Activated T-helper 1 cell treated with Interleukin-2 at 50 U/mL for 16 hours (primary cell): ENCODE measurements at places on chromosomes 16 and 17.

DNA sequence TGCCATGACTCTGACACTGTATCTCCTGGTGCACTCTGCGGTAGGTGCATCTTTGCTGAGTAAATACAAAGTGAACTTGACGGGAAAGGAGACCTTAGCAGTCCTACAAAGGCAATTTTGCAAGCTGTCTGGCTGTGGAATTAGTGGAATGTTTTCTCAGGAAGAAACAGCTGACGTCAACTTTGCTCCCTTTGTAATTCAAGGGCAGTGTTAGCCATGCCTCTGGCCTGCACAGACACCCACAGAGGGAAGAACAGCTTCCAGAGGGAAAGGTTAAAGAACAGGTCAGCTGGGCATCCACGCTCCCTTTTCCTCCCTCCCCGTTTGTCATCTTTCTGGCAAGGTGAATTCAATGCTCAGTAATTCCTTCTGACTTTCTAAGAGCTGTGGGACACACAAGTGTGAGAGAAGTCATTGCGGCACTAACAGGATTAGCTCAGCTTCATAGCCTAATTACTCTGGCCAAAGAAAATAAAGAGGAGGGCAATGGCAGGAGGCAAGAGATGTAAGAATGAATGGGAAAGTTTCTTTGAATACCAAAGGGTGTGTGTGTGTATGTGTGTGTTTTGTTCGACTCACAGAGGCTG is 476.9 kb upstream of the GOT2 start:
- DNase-seq, result no peak

DNA sequence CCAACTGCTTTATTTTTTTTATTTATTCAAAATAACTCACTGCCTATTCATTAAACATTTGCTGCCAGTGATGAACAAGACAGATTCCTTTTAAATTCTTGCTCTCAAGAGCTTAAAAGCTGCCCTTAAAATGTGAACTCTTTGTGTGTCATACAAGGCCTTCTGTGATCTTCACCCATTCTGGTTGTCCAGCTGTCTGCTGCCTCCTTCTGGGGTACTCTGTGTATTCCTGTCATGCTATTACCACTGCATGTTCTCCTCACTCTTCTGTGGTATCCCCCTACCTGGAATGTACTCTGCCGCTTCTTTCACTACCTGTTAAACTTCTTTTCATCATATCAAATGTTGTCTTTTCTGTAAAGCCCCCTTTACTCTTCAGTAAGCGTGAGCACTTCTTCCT is 165.8 kb downstream of the CHD9 start:
- no peak for DNase-seq

DNA sequence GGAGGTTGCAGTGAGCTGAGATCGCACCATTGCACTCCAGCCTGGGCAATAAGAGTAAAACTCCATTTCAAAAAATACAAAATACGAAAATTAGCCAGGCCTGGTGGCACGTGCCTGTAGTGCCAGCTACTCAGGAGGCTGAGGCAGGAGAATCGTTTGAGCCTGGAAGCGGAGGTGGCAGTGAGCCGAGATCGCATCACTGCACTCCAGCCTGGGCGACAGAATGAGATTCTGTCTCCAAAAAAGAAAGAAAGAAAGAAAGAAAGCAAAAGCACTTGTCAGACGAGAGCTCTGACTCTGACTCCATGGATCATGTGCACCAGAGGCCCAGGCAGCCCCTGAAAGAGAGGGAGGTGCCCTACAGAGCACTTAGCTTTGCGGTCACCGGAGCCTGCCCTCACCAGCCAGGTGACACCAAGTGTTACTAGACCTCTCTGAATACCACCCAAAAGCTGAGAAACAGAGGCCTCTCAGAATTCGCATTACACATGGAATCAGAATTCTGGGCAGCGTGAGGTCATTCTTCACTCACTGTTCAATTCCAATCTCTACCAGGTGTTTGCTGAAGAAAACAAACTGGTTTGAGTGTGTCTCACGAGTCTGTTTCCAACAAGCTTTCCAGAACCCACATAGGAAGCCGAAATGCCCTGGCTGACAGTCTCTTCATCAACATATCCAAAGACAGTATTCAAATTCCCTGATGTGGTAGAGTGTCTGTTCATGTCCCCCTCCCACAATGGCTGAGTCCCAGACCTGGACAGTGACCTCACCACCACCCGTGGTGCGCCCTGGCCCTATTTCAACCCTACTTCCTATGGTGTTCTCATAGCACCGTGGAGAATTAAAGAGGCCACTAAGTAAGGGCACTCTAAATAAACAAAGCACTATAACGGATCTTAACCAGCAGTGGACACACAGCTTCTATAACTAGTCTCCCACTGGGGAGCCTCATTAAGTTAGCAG is 1.5 kb downstream of the FLCN start:
- no peak for DNase-seq

DNA sequence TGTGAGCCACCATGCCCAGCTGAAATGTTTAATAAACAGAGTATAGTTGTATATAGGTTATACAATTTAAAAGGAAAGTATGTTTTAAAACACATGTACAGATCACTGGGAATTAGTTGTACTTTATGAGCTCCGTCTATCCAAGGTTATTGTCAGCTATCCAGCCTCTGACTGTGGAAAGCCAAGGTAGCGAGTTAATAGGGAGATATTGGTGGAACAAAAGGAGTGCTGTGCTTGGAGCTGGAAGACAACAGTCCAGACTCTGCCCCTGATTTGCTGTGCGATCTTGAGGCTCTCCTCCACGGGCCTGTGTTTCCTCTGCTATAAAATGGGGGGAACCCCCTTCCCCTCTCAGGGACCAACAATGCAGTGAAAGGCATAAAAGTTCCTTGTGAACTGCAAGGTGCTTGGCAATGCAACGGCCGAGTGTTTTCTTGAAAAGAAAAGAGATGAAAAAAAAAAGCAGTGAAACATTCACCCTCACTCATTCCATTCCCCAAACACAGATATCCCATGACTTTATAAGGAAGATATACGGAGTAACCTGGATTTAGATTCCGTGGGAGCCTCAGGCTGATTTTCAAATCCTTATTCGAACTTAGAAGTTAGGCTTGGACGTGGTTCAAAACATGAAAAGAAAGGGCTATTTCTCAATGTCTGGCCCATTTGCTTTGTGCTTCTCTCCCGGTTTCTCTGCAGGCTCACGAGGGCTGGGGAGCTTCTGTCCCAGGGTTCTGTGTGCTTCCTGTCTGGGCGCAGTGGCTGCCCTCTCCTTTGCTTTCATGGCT is 34.1 kb downstream of the CUEDC1 start:
- DNase-seq, result no peak

- peak; percentile 40 for DNase-seq
These were observed 15.9 kb downstream of the ARHGAP23 start for GRCh38 chr17:38444151-38444550.

- no peak for DNase-seq
These were observed 5.8 kb downstream of the CMC2 start for GRCh38 chr16:81000873-81001272.

- no peak for DNase-seq
These were observed 35.0 kb downstream of the BCAS3 start for GRCh38 chr17:60712675-60713074.

- no peak for DNase-seq
These were observed 443.4 kb upstream of the SOX9 start for GRCh38 chr17:71677439-71677838.

DNA sequence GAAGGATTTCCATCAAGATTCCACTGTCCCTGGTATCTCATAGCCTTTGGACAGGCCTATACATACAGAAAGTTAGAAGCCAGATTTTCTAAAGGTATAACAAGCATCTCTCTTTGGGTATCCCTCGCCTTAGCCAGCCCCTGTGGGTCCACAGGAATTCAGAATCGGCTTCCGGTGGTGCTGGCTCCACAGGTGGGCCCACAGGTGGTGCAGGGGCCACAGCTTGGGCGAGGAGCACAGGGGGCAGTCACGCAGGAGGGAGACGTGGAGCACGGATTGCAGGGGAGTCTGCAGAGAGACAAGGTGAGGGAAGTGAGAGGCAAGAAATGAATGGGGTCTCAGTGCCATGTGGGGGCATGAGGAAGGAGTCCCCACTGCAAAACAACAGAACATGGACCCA is 3.5 kb downstream of the KRT38 start:
- no peak for DNase-seq

GRCh38 chr17:27326051-27326450 is 32.1 kb downstream of the WSB1 start:
- DNase-seq, result no peak
